ENCODE measurements at places on chromosomes 4 and X.

DNA sequence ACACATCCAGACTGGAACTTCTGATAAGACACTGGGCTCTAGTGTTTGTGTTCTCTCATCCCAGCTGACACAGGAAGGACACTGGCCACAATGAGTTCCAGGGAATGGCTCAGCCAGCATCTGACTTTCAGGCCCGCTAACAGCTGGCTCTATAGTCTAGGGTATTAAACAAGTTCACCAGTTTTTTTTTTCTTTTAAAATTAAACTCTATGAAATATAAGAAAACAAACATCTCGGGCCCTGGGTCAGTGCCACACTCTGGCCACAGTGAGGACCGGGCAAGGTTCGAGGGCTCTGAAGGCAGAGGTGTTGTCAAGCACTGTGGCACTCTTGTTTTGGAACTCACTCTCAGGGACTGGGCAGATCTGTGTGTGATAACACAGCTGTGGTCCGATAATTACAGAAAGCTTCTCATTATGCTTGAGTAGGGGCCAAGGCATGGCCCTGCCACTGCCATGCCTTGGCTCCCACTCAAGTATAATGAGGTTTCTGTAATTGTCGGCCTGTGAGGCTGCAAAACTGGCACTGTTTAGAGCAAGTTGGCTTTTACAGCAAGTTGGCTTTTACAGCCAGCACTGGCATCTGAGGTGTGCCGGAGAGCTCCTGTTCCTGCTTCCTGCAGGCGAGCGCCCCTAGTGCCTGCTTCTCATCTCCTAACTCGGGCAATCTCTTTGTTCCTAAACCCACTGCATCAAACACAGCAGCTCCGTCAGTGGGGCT, 62.8 kb downstream of the PPP1R2C start:
- DNase-seq: no peak

DNA sequence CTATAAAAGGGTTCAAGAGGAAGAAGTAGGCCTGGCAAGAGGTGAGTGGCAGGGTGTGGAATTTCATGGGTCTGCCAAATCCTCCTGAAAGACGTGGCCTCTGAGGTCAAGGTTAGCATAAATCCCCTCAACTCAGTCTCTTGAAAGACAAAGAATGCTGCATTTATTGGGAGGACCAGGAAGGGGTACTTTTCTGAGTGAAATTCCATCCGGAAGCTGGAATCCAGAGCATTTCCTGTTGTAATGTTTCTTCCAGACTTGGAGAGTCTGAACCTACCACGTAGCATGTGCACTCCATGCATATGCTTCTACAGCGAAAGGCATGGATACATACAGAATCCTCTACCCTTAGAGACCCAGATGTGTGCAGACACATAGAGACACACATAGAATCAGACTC, 13.4 kb upstream of the FGD1 start:
- DNase-seq: no peak

DNA sequence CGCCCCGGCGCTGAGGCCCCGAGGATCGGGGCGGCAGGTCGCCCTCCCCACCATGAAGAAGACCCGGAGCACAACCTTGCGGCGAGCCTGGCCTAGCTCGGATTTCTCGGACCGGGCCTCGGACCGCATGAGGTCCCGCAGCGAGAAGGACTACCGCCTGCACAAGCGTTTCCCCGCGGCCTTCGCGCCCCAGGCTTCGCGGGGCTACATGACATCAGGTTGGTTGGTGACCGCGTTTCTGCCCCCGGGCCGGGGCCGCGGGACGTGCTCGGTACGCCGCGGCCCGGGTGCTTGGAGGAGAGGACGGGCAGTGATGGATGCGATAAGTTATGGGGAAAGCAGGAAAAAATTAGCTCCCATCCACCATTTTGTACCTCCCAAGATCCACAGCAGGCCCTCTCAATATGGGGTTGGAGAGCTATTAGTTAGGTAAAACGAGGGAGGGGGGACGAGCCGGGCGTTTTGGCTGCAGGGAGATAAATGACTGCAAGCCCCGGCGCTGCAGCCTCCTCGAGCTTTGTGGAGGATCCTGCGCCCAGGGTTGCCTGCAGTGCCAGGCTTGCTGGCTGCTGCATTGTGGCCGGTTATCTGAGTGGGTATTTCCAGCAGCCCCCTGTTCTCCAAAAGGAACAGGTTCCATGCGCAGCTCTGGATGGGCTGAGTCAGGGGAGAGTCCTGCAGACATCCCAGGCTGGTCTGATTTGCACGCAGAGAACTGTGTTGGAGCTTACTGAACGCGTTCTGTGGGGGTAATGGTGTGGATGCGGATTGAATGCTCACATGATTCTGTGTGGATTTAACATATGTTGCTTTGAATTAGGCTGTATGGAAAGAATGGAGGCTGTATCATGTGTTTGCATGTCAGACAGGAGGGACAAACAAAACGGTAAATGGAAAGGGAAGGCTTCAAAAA, 1.9 kb downstream of the STOX2 start:
- DNase-seq: no peak

DNA sequence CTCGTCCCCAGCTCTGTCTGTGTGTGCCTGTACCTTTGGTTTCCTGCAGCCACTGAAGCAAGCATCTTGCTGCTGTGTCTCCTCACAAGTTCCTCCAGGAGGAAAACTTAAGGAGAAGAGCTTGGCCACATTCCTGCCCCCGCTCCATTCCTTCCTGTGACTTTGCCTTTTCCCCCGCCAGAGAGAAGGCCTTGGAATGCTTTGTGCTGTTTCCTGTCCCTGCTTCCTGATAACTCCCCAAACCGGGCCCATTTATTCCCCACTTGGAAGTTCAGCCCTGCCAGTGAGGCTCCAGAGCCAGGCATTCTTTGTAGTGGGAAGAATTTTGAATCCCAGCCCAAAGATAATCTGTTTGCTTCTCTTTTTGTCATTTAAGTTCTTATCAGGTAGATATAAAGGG, 33.1 kb downstream of the SMIM10L2A start:
- DNase-seq: no peak

GRCh38 chrX:101220662-101221260, 1.2 kb downstream of the DRP2 start:
- no peak for DNase-seq
